ENCODE measurements at places on chromosomes 1 and 21.

- no peak for DNase-seq
Observed at GRCh38 chr21:32414579-32415358, 2.3 kb downstream of the EVA1C start.

GRCh38 chr1:219463636-219464035 lies 149.3 kb downstream of the ZC3H11B start:
- no peak for DNase-seq

DNA sequence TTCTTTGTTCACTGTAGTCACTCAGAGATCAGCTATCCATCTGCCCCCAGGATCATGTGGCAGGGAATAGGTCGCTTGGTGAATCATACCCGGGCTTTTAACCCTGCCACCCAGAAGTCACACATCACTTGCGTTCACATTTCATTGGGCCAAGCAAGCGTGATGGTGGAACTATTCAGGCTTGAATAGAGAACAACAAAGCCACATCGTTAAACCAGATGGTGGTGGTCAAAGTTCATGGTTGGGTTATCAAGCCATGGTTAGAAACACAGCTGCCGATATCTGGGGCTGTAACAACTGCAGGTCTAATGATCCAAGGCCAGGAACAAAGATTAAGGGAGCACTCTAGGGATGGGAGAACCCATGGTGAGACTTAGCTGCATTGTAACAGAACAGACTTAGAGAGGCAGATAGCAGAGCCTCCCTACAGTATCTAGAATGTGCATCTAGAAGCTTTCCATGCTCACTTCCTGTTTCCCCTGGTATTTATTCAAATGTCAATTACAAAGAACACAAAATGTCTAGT lies 40.0 kb upstream of the PTPRC start:
- no peak for DNase-seq

GRCh38 chr1:28259934-28260802 lies 850 bp downstream of the SESN2 start:
- peak; percentile 23 for DNase-seq

- no peak for DNase-seq
Observed at GRCh38 chr1:176691251-176692228, 228.6 kb downstream of the PAPPA2 start.

DNA sequence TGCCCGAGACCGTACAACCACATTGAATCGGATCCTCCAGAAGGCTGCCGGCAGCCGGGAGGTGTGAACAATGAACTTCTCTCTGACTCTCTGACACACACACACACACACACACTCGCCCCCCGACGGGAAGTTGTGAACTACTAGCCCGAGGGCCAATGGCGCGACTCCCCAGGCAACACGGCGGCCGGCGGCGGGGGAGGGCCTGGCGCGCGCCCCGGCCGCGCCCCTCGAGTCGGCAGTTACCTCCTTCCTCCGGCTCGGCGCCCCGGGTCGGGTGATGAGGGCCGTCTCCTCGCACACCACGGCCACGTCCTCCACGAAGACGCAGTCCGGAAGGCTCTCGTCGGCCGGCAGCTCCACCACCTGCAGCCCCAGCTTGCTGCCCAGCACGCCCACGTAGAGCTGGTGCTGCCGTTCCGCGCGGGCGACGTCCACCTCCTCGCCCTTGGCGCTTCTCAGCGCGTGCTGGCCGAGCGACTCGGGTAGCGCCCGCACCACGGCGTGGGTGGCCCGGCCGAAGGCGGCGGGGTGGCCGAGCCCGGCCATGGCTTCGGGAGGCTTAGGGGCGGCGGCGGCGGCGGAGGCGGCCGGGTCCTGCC lies 361 bp downstream of the DDAH1 start:
- peak; percentile 25 for DNase-seq

DNA sequence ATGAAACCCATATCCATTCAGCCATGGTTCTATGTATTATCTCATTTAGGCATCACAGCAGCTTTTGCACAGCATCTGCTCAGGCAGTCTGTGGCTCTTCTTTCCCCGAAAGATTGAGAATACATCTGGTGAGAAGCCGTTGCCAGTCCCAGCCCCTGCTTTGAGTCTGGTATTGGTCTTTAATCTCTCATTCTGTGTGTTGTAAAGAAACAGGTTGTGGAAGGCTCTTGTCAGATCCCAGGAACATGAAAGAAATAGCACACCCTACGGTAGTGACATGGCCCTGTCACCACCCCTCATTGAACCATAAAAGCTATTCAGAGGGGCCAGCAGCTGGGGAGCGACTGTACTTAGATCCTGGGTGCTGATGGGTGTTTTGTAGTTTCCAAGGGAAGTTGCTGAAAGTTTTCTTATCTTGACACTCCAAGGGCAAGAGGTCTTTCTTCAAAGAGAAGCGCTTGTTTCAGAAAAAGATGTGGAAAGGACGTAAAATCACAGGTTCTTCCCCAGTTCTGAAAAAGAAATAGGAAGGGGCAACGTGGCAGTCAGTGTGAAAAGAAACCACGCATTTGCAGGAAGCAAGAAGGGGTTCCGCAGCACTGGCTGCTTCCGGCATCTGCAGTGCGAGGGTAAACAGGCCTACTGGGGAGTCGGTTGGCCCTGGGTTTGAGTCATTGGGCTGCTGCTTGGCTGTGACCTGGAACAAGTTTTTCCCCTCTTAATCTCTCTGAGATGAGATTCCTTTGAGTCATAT lies 145.0 kb downstream of the DHRS3 start:
- DNase-seq: peak; percentile 53

GRCh38 chr1:206000641-206001339 lies 2.4 kb downstream of the RAB7B start:
- no peak for DNase-seq

DNA sequence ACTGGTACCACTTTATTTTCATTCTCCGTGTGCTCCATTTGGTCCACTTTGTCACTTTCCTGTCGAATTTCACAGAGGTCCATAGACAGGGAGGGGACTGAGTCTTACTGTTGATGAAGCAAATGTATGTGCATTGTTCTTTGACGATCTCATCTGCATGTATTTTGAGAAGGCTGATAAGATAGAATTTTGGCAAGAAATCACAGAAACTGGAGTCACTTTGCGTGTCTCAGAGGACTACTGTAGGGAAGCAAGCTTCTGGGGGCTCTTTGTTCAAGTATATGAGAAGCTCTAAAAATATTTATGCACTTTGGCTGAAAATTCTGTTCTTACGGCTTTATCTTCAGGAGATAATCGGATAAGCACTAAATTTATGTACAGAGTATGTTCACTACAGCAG lies 78.1 kb downstream of the PCBP3 start:
- no peak for DNase-seq

DNA sequence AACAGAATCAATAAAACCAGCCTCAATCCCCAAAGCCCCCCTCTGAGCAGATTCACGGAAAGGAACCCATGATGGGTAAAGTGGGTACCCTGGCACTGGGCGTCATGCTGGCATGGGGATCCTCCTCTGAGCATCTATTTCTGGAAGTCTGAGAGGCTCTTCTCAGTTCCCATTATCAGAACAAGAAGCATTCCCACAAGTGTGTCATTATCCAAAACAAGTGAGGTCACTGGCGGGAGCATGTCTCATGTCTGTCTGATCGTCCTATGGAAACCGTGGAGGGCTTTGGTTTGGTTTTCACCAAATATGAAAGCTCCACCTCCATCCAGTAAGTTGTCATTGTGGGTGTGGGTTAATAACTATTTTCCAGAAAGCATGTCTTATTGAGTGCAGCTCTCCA lies 70.7 kb downstream of the PGM1 start:
- DNase-seq: no peak

GRCh38 chr1:119549719-119550132 lies 42.7 kb downstream of the HSD3B1 start:
- DNase-seq: peak; percentile 13

DNA sequence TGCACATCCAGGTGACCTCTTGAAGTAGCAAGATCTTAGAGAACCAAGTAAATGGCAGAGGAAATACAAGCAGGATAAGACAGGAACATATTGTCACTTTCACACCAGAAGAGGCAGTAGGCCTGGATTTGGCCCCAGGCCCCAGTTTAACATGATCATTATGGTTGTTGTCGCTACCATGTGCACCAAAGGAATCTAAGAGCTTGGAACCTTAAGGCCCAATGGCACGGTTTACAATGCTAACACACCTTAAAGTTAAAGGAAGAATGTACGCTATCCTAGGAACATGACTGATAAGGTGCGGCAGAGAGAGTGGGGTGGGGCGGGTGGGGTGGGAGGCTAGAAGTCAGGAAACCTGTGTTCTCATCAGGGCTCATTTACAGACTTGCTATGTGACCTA lies 147.5 kb downstream of the ROR1 start:
- DNase-seq: no peak

- no peak for DNase-seq
Observed at GRCh38 chr1:106620521-106620954, 435.9 kb upstream of the PRMT6 start.

DNA sequence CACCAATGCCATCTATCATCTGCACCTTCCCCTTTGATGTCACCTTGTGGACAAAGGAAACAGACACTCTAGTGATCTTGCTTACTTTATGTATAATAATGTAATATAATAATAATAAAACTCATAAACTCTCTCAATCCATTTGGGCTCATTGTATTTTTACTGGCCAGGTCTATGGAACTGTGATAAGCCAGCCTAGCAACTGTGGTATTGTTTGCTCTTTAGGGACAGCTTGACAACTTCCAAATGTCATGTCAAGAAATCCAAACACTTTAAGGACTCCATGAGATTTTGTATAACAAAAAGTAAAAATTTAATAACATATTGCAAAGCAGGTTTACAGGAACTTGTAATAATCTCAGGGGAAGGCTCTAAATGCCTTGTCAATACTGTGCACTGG lies 1163.4 kb upstream of the TMPRSS15 start:
- no peak for DNase-seq

- no peak for DNase-seq
Observed at GRCh38 chr1:96308314-96308713, 413.3 kb upstream of the PTBP2 start.

- no peak for DNase-seq
Observed at GRCh38 chr1:3629561-3630160, 4.8 kb downstream of the TPRG1L start.

- no peak for DNase-seq
Observed at GRCh38 chr1:220521778-220522177, 6.2 kb upstream of the MARK1 start.
